ENCODE measurements at places on chromosomes 16 and 17.

- no peak for DNase-seq
- H3K27ac ChIP-seq: no peak overlapping the region
- H3K4me3 ChIP-seq: no peak overlapping the region
- H3K4me1 ChIP-seq: no peaks in the 10 kb centered on the region
- no peaks in the 10 kb centered on the region for H3K36me3 ChIP-seq
Observed at GRCh38 chr17:74953134-74953687, 17.5 kb downstream of the OTOP3 start.

DNA sequence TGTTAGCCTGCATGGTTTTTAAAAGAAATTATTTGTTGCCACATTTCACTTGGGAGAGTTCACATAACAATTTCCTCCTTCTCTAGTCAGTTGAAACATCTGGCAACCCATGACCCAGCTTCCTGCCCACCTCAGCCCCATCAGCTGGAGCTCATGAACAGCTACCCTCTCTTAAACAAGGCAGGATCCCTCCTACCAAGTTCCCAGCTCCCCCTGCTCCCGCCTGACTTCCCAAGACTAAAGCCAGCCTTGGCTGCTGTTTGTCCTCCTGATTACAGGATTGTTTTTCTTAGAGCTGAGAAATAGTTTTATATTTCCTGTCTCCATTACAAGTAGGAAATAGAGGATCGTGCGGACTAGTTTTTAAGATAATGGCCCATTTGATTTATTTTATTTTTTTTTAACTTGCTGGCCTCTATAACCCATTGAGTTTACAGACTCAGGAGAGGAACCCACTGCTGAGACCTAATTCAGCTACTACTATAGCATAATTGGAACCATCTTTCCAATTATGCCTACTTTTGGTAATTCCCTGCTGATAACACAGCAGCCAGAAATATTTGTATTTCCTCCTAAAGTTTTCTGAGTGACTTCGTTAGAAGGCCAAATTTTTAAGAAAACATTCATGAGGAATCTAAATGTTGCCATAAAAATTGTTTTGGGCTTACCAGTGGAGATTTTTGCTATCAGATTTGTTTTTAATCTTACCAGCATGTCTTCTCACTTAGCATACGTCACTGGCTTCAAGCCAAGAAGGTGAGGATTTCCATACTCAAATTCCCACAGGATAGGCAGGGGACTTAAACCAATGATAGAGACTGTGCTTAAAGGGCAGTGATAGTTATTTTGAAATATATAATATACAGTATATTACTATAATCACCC lies 90.0 kb downstream of the ELAC2 start:
- DNase-seq: no peak
- H3K36me3 ChIP-seq: no peaks in the 10 kb centered on the region

- DNase-seq: no peak
- no peak overlapping the region for H3K4me3 ChIP-seq
- H3K27me3 ChIP-seq: no peaks in the 10 kb centered on the region
Observed at GRCh38 chr16:27214084-27214961, 11.0 kb downstream of the KDM8 start.

- no peak overlapping the region for H3K4me3 ChIP-seq
- DNase-seq: no peak
- no peaks in the 10 kb centered on the region for H3K4me1 ChIP-seq
- peaks cover 35% of the 10 kb centered on the region for H3K36me3 ChIP-seq
- H3K27ac ChIP-seq: no peak overlapping the region
- H3K27me3 ChIP-seq: no peaks in the 10 kb centered on the region
Observed at GRCh38 chr17:15981646-15982580, 17.6 kb downstream of the ZSWIM7 start.

DNA sequence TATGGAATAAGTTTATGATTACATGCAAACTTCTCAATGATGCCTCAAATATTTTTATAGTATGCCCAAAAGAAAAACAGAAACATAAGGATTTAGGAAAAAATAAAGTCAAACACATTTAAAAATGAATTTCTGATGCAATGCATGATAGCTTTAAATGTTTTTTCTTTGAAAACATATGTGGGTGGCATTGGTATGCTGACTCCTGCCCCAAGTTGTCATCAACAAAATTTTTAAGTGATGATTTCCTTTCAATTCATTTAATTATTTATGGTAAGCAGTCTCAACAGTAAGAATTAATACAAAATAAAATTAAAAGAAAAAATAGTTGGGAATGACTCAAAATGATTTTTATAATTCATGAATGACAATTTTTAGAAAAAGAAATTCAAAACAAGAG lies 104.9 kb downstream of the CEP112 start:
- H3K27me3 ChIP-seq: no peaks in the 10 kb centered on the region
- no peak overlapping the region for H3K27ac ChIP-seq
- no peak for DNase-seq
- no peak overlapping the region for H3K4me3 ChIP-seq
- H3K4me1 ChIP-seq: no peaks in the 10 kb centered on the region
